ENCODE measurements at places on chromosomes 3 and 15.
A peak's percentile ranks its signal among the peaks of the same experiment; 100 is the strongest.

DNA sequence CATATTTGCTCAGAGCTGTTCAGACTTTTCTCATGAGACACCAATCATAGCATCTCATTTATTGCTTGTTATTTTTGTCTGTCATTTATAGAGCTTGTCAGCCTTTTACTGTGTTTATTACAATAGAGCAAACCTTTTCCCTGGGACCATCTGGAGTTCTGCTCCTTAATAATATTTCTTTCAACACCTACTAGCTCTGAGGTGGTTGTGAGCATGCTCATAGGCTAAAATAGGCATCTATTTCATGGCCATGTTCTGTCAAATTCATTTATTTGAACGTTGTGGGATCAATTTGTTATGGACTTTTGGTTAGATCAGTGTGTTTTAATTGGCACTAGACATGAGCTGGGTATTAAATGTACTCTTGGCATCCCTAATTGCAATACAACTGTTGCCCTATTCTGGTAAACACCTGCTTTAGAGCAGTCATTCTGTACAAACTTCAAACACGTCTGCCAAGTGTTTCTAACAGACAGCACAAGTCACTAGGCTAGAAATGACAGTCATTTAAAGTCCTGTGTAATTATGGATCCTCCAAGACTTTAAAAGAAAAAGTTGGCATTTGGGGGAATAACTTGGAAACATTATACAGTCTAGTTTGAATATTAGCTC, 766.3 kb downstream of the ZNF385D start:
- no peak for DNase-seq

DNA sequence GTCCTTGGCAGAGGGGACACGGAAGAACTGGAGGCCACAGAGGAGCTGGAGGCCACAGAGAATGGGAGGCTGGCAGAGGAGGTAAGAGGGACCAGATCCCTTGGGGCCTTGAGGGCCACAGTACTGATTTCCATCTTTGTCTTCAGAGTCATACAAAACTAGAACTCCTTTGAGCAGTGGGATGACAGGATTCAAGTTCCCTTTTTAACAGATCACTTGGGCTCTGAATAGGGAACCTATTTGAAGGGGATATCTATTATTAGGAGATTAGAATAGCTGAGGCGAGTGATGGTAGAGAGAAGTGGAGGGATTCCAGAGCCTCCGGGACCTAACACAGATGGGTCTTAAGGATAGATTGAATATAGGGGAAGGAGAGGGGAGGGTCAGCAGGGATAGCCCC, 55.7 kb downstream of the OXNAD1 start:
- DNase-seq: no peak

DNA sequence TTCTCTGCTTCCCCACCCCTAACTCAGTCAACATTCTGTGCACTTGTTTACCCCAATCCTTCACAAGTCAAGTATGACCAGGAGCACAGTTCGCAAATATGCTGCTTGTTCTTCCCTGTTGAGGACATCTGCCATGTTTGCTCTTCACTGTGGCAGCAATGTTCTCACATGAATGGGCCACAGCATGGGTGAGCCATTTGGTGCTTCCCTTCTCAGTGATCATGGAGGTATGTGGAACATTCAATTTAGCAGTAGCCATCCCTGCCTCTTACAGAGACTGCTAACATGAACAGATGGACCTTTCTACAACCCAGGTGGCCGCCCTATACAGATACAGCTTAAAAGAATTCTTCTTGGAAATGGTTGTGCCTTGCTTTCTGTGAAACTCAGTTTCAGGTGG, 660.1 kb upstream of the SGO1 start:
- no peak for DNase-seq

- DNase-seq: no peak
Observed at GRCh38 chr3:122668930-122669730, 11.5 kb upstream of the PARP14 start.

- no peak for DNase-seq
Observed at GRCh38 chr3:63726656-63727055, 74.2 kb downstream of the SNTN start.

- DNase-seq: no peak
Observed at GRCh38 chr3:27380433-27381357, 11.5 kb upstream of the NEK10 start.

GRCh38 chr15:43872416-43873020, 45.7 kb downstream of the WDR76 start:
- DNase-seq: peak; percentile 75

GRCh38 chr3:50519471-50520089, 16.1 kb upstream of the CACNA2D2 start:
- peak; percentile 62 for DNase-seq

DNA sequence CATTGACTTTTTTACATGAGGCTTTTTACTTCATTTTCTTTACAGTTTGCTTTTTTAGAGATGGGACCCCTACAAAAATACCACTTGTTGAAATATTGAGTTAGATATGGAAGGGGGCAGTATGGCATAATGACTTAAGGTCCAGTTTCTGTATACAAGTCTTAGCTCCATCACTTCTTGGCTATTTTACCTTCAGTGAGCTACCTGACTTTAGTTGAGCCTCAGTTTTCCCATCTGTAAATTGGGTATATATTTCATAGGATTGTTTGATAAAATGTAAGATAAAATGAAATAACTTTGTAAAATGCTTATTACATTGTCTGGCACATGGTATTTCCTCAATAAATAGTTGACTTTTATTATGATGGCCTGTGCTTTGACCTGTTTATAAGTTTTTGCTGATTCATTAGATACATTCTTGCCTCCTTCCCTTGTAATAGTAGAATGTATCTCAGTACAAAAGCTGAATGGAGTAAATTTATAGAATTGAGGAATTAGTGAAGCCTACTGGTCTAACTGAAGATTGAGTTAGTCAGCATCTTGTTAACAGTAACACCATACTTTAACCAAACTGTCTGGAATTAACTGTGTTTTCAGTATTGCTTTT, 27.6 kb downstream of the TBC1D23 start:
- no peak for DNase-seq

DNA sequence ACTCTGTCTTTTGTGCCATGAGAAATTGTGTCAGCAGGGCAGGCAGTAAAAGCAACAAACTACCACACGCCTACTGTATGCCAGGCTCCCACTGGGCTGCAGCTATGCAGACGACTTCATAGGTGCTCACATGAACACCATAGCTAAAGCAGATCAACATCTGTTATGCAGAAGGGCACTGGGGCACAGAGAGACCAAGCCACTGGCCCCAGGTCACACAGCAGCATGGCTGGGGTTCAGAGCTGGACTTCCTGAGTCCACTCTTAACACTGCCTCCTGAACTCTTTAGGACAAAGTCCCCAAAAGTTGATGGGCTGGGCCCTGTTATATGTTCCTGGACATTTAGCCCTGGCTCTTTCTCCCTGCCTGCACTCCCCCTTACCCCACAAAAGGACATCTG, 12.4 kb downstream of the TPRA1 start:
- no peak for DNase-seq

GRCh38 chr3:183563536-183563874, 8.0 kb upstream of the KLHL6 start:
- DNase-seq: no peak

DNA sequence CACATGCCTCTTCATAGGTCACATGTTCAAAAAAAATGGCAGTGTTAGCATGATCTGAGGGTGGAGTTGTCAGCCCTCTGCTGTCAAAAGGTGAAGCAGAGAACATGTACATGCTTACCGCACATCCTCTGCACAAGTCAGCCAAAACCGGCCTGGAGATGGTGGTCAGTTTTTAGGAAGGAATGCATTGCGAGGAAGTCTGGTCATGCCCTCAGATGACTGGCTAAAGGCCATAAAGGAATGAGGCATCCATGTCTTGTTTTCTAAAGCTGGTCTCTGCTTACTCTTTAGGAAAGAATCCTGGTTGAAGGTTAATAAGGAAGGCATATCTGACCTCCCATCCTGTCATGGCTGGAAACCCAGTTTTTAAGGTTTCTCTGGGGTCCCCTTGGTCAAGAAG, 292.0 kb upstream of the CCDC54 start:
- no peak for DNase-seq

GRCh38 chr3:54304877-54305276, 182.5 kb downstream of the CACNA2D3 start:
- no peak for DNase-seq

- no peak for DNase-seq
Observed at GRCh38 chr3:153028381-153028780, 133.6 kb upstream of the RAP2B start.

DNA sequence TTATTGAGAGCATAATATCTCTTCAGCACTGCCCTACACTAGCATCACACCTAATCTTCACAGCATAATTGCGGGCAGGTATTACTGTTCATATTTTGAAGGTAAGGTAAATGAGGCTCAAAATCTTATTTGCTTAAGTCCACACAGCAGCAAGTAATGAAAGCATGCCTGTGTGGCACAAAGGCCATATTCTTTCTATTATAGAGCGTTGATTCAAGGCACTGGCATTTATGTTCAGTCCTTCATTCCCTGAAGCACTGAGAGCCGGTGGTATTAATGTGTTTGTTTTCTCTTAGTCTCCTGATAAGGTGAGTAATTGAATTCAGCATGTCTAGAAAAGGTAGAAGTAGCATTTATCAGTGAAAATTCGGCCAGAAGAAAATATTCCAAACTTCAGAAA, 231.2 kb downstream of the BBX start:
- no peak for DNase-seq

DNA sequence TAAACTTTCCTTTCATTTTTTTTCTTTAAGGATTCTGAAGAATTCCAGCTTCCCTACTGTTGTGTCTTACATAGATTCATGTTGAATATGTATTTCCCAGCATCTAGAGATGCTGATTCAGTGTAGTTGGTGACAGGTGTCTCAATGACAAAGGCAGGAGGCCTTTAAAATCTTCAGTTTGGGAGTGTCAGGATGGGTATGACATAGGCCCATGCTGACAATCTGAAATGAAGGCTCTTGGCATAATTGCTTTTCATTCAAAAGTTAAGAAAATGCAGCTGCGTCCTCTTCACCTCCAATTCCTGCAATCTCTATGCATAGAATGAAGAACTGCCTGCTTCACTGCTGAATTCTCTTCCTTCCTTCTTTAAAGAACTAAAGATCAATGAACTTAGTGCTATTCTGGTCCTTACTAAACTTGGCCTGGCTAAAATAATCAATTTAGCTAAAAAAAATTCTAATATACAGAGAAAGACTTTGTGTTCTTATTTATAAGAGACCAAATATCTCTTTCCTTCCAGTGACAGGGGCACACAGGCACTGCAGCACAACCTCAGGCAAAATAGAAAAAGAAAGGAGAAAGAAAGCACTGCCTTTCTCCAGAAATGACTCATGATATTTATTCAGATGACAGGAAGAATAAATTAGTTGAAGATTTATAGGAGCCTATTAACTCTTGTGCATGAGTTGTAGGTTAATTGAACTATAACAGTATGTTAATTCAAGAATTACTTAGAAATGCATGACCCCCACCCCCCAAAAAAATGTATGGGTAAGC, 152.6 kb upstream of the GBE1 start:
- no peak for DNase-seq

DNA sequence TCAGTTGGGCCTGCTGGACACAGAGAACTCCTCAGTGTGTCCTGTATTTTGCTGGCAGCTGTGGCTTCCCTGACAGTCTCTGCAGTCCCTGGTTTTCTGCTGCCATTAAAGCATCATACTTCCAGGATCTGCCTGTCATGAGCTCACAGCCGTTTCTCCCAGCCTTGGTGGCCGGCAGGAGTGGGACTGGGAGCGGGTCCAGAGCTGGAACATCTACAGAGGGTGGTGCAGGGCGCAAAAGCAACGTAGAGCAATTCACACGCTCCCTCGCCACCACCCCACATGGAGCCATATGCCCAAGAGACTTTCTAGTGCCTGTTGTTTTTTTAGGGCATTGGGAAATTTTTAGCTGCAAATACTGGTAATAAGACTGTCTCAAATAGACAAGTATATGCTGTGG, 33.6 kb downstream of the ABTB1 start:
- no peak for DNase-seq

DNA sequence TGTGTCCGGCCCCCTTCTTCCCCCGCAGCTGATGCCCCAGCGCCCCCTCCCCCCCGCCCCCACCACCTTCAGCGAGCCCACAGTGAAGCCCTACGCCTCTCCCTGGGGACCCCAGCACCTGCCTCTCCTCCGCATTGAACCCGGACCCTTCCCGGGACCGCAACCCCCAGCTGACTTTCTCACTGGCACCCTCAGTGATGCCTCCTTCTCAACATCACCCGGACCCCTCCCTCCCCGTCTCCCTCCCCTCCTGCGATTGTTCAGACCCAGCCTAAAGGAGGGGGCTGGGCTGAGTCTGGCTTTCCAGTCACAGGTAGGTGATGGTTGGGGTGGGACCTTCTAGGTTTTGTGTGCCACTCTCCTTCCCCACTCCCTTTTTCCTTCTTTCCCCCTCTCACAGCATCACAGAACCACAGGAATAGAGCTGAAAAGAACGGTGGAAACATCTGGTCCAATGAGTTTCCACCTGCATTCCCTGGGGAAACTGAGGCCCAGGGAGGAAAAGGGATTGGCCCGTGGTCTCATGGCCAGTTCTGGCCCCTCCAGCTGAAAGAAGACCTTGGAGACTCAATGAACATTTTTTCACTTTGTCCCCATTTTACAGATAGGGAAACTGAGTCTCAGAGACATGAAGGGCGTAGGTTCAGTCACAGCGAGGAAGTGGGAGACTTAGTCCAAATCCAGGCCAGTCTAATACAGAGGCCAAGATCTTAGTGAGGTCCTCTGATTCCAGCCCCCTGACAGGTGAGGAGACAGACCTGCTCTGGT, 828 bp downstream of the CAND2 start:
- DNase-seq: no peak

DNA sequence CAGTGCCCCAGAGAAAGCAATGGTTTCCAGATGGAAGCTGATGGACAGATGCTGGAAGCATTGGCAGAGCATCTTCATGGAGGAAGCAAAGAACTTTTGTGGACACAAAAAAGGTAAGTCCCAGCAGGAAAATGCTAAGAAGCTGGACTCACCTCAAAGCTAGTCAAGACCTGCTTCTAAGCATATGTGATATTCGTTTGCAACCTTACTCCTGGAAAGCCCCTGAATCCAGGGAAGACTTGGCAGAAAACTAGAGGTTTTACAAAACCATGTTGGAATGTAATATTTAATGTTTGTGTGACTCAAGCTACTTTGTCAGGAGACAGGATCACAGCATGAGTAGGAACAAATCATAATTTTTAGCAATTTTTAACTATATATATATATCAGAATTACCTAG, 288.2 kb downstream of the BCHE start:
- no peak for DNase-seq

- no peak for DNase-seq
Observed at GRCh38 chr3:17023006-17023664, 138.4 kb downstream of the PLCL2 start.

GRCh38 chr3:104909198-104909597, 457.5 kb upstream of the ALCAM start:
- DNase-seq: no peak

All from BE2C (cell line).